T-helper 1 cell (primary cell): ENCODE measurements at places on chromosomes 4 and X.

DNA sequence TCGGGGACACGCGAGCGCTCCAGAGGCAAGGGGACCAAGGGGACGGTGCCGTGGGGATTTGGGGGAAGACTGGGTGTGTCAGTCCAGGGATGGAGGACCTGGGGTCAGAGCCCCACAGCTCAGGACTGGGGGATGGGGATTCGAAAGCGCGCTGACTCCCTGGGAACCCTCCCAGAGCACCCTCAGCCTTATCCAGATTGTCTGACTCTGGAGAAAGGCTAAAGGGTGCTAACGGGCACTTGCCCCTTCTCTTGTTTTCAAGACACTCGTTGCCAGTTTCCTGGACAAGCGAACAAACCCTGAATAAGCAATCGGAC lies 1.1 kb downstream of the DOCK11 start:
- DNase-seq: no peak

DNA sequence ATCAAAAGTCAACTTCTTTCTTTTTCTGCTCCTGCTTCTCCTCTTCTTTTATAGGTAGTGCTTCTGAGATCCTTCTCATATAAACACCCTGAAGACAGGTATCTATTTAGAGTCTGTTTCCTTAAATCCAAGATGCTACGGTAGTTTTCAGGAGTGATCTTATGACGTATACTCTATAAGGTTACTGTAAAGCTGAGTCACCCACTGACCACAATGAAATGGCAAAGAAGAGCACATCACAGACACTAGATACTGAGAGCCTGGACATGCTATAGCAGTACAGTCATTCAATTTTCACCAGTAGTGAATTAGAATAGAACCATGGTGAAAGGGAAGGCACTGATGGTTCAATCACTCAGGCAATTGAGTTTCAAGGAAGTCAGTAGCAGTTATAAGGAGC lies 412.5 kb downstream of the ADAM29 start:
- DNase-seq: no peak

DNA sequence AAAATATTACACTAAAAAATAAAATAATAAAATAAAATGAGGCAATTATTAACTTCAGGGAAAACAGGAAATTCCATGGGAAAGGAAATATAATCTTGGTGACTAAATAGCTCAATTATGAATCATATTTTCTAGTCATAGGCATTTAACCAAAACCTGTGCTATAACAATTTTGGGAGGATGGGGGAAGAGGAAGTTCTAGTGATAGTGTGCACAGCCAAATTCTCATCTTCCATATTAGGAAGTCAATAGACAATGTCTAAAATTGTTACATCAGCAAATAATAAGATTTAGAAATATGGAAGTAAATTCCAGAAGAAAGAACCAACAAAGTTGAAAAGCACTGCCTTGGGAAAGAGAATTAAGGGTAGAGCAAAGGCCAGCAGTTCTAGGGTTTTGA lies 2.8 kb downstream of the AWAT2 start:
- no peak for DNase-seq

- no peak for DNase-seq
These were observed 115.6 kb upstream of the NALF2 start for GRCh38 chrX:69388526-69388925.

DNA sequence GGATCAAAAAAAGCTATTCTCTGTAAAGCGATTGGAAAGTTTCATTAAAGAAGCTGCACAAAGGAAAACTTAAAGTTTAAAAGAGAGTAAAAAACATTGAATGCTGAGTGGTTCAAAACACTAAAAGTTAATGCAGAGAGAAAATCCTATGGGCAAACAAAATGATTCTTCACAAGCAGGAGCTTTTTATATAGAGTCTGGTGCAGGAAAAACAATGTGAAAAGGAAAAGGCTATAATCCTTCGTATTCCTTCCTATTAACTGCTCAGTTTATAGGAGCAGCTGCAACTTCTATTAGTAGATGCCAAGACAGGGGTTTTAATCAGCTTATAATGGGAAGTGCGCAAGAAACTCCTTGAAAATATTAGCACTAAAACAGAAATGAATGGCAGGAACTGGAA lies 100.7 kb downstream of the PDGFC start:
- DNase-seq: no peak

- DNase-seq: no peak
These were observed 616 bp upstream of the KLHL34 start for GRCh38 chrX:21658746-21659145.

- DNase-seq: no peak
These were observed 19.5 kb upstream of the CRLF2 start for GRCh38 chrX:1231850-1232465.

DNA sequence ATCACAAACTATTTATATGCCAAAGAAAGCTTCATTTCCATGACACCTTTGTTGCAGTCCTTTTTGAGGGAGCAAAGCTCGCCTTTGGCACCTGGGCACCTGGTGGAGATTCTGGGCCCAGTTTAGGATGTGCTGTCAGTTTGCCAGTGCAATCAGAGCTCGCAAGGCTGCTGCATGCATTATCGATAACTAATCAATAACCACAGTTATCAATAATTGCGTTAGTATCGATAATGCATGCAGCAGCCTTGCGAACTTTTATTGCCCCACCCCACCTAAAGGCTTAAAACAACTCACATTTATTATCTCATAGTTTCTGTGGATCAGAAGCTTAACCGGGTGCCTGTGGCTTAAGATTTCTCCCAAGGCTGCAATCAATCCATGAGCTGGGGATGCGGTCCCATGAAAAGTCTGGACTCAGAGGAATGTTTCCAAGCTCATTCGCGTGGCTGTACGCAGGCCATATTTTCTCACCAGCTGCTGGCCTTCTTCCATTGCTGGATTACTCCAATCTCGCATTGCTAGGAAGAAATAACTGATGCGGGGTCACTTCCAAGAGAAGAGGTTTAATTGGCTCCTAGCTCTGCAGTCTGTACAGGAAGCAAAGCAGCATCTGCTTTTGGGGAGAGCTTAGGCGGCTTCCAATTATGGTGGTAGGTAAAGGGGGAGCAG lies 6.2 kb upstream of the AFAP1 start:
- DNase-seq: no peak

DNA sequence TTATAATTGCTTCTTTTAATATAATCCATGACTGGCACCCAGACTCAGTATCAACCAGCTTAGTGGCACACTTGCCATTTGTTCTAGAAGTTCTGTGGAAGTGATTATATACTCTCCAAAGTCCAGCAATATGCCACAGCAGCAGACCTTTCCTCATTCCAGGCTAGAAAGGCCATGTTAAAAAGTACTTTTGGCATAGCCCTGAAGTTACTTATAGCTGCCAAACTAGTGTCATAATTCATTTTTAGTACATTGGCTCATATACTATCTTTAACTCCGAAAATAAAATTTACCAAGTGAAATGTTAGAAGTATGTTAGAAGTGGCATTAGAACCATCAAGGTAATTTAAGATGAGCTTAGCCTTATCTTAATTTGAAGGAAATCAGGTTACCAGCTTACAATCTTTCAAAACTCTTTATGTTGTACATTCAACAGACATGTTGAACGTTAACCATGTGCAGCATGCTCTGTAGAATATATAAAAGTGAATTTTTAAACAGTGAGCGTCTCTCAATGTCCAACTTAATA lies 714.2 kb upstream of the LCORL start:
- DNase-seq: no peak

GRCh38 chr4:24574236-24574635 lies 10.1 kb downstream of the DHX15 start:
- DNase-seq: no peak

DNA sequence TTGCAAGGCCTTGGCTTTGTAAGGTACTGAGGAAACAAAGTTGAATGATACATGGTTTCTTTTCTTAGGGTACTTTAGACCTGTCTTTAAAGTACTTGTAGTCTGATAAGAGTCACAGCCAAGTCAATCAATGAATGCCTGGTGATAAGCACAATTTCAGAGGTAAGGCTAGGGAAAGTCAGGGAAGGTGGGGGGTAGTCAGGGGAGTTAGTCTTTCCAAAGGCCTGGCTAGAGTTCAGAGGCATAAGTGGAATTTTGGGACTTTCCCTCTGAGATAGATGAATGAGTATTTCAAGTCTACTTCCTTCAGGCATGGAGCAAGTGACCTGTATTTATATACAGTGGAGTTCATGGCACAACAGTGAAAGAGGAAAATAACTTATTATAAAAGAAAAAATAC lies 78.3 kb downstream of the SLC4A4 start:
- no peak for DNase-seq

GRCh38 chrX:100645106-100645505 lies 1.1 kb downstream of the SRPX2 start:
- no peak for DNase-seq

DNA sequence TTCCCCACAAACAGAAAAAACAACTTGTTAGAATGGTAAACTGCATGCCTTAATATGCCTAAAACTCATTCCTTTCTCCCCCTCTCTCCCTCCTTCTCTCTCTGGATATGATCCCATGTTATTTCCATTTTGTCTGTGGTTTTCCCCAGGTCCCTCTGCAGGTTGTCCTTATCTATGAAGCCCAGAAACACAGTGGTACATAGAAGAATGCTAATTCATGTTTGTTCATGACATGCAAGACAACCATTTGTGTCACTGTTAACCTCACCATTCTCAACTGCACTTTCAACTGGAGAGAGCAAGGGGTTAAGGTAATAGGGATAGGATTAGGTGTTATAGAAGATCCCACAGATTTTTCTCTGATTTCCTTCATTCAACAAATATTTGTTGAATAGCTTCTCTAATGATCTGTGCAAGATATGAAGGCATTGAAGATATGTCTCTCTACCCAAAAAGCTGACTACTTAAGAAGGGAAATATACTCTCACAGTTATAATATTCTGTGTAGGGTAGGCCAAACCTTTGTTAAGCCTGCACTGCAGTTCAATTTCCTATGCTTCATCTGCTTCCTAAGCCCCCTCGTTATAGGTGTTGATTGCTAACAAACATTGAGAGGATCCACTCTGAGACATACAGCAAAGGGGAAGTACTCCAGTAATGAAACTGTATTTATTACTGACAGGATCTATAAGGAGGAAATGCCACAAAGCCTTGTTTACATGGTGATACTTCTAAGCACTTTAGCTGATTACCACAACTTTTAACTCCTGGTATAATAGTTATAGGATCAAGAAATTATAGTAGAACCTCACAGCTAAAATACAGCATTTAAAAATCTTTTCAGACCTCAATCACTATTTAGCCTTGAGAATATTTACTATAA lies 96.1 kb downstream of the FRYL start:
- DNase-seq: no peak

GRCh38 chr4:28432348-28433025 lies 1571.8 kb downstream of the STIM2 start:
- no peak for DNase-seq

GRCh38 chr4:101790521-101791181 lies at the start of gene BANK1:
Gene BANK1 (plus strand): TSS chr4:101790730. CDS start chr4:101790881, 151 bp downstream.
- peak; percentile 1 for DNase-seq

- DNase-seq: no peak
These were observed 69.2 kb upstream of the GRID2 start for GRCh38 chr4:92234393-92235176.

- no peak for DNase-seq
These were observed 54.9 kb downstream of the ACOX3 start for GRCh38 chr4:8385611-8386010.

DNA sequence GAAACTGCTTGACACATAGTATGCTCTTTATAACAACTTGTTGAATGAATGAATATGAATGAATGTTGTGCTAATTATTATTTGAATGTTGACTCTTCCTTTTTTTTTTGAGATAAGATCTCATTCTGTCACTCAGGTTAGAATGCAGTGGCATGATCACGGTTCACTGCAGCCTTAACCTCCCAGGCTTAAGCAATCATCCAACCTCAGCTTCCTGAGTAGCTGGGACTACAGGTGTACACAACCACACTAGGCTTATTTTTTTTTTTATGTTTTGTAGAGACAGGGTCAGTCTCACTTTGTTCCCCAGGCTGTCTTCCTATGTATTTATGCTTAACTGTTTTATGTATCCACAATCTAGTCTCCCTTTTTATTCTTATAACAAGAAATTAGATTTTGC lies 114.7 kb upstream of the WDFY3 start:
- DNase-seq: no peak

GRCh38 chr4:110197529-110198042 lies 829 bp downstream of the ELOVL6 start:
- DNase-seq: peak; percentile 18

- no peak for DNase-seq
These were observed 71.7 kb downstream of the IRS4 start for GRCh38 chrX:108664701-108665100.

DNA sequence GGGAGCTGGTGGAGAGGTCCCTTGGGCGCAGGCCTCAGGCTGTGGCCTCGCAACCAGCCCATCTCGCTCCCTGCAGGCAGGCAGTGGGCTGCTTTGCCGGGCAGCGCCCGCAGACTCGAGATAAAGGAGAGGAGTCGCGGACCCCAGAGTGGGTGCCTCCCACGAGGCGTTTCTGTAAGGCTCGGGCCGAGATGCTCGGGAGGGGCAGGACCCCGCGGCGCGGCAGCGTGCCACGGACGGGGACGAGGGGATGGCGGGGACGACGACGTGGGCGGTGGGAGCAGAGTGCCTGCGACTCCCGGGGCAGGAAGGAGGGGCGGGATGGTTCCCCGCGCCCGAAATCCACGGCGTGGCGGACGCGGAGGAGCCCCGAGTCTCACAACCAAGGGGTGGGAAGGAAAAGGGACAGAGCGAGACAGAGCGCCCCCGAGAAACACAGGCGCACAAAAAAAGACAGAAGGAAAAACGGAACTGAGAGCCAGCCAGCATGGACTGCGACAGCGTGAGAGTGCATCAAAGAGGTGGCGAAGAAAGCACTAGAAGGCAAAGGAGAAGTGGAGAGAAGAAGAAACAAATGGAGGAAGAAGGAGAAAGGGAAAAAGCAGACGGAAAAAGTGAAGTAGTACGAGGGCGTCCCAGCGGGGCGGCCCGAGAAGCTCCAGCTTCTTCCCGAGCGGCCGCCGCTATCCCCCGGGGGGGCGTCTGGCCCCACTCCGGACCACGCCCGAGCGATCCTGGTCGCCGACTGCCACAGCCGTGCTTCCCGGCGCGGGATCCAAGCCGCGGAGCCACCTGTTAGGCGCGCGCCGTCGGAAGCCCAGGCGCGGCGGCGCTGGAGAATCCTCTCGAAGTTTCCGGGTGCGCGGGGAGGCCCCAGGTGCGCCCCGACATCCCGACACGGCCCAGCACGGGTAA lies 1.5 kb downstream of the BEND4 start:
- DNase-seq: no peak

GRCh38 chr4:72901553-72901952 lies 168.0 kb downstream of the COX18 start:
- no peak for DNase-seq

DNA sequence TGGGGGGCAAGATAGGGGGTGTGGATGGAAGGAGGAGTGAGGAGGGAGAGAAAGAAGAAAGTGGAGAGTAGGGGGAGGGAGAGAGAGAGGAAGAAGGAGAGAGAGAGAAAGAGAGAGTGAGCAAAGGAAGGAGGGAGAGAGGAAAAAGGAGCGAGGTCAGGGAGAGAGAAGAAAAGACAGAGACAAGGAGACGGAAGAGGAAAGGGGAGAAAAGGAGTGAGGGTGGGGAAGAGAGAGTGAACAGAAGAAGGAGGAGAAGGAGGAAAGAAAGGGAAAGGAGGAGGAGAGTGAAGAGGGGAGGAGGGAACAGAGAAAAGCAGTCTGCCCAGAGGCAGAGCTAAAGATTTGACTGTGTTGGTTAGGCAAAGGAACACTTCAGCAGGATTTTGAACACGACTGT lies 181.6 kb downstream of the MID1IP1 start:
- no peak for DNase-seq

GRCh38 chr4:17092736-17093437 lies 194.4 kb upstream of the LDB2 start:
- no peak for DNase-seq
